ENCODE measurements at places on chromosomes 3 and 15.
A peak's percentile ranks its signal among the peaks of the same experiment; 100 is the strongest.

DNA sequence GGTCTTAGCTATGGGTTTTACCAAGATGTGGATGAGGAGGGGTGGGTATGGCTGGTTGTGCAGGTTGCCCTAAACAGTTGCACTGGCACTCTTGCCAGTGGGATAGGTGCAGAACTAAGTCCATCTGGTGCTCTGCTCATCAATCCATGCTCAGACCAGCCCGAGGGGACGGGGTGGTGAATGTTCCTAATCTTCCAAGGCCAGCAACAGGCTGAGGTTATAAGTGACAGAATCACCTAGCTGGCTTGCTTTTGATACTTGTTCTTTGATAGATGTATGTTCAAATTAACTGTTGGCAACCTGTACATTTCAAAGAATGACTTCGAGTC, 53.5 kb upstream of the CCR2 start:
- DNase-seq, result no peak

DNA sequence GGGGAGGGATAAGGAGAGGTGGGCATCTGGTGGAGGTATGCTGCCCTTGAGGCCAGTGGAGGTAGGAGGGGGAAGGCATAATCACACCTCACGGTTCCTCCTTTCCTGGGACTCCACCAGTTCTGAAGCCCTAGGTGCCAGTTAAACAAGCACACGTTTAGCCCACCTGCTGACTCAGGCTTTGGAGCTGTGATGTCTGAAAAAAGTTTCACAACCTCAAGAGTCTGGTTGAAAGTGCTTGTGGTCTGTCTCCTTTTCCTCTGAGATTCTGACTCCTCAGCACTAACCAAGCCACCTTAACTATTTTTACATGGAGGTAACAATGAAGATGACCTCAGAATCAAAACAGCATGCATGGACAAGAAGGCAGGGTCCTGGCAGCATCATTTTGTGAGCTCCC, 23.0 kb downstream of the HPS3 start:
- no peak for DNase-seq

DNA sequence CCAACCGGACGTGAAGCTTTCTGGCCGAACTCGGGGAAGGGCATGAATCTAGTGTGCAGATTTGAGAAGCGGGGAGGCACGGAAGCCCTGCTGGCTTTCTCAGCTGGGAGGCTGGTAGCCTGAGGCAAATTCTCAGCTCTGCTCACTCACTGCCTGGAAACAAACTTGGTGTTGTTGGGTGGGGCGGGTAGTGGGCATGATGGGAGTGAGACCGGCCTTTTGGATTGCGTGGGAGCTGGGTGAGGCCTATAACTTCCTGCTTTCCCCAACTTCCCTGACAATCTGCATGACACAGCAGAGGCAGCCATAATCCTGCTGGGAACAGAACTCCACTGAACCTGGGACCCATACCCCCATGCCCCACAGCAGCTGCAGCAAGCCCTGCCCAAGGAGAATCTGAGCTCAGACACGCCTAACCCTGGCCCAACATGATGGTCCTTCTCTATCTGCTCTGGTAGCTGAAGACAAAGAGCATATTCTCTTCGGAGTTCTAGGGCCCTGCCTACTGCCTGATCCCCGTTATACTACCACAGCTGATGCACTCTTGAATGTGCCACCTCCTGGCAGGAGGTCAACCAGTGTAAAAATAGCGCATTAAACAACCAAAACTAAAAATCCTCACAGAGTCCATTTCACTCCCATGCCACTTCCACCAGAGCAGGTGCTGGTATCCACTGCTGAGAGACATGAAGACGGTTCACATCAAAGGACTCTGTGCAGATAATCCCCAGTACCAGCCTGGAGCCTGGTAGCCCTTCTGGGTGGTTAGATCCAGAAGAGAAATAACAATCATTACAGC, 44.7 kb downstream of the CEP70 start:
- DNase-seq, result no peak

GRCh38 chr3:119624002-119624720, 26.5 kb downstream of the PLA1A start:
- no peak for DNase-seq

DNA sequence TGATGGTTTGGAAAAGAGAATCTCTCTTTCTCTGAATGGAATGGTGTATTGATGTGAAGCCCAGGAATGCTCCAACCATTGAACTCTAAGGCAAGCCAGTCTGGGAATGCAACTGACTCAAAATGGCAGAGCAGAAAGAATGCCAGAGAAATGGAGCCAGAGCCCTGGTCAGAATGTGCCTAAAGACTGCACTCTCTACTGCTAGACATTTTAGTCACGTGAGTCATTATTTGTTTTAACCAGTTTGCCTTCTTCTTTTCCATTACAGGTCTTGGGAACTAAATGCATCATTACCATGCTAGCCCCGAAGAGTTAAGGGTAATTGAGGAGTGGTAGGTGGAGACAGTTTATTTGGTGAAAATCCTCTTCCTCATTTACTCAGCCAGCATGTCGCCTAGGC, 67.3 kb upstream of the TRIM42 start:
- no peak for DNase-seq

- no peak for DNase-seq
These were observed 688.3 kb upstream of the LMCD1 start for GRCh38 chr3:7813365-7813764.

DNA sequence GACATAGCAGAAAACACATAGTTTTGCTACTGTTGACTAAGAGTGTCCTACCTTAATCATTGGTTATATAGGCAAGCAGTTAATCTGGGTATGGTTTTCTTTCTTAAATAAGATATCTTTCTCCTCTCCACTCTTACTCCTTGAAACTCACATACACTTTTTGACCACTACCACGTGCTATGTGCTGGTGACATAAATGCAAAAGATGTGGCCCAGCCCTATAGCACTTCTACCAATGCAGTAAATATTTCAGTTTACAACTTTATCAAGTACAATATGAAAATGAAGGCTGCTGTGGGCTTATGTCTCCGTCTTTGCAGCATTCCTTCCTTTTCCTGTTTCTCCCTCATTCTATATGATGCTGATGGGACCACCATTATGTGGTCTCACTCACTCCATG, 410.2 kb upstream of the CFAP20DC start:
- DNase-seq, result no peak

DNA sequence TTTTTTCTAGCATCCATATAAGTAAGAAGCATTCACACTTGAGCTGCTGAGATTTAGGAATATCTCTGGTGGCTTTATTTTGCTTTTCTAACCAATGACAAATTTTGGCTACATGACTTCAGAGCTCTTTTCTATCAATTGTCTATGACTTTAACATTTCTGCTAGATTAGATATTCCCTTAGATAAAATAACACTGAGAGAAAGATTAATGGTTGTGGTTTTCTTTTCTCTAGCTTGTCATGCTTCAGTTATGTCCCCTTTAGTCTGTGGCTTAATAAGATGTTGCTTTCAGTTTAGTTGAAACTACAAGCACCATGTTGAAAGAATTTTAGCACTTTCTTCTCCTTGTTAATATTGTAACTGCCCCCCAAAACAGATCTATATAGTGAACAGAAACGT, 665.6 kb upstream of the CCDC54 start:
- no peak for DNase-seq

GRCh38 chr3:138049157-138049919, 39.4 kb downstream of the CLDN18 start:
- no peak for DNase-seq

- DNase-seq, result no peak
These were observed 86.5 kb upstream of the MYZAP start for GRCh38 chr15:57505056-57505715.

DNA sequence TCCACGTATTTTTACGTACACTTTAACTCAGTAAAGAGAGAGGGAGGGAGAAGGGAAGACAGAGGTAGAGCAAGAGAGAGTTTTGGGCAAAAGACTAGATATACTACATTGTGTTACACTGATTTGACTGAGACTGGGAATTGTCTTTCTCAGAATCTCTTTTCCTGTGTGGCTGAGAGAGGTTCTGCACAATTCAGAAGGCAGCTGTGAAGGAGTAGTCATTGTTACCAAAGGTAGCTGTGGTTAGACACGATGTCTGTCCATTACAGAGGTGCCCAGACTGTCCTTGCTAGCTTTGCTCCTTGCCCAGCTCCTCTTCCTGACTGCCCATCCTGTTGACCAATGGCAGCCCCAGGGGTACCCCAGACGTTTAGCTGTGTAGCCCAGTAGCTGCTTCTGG, 577.5 kb upstream of the CBLB start:
- no peak for DNase-seq

DNA sequence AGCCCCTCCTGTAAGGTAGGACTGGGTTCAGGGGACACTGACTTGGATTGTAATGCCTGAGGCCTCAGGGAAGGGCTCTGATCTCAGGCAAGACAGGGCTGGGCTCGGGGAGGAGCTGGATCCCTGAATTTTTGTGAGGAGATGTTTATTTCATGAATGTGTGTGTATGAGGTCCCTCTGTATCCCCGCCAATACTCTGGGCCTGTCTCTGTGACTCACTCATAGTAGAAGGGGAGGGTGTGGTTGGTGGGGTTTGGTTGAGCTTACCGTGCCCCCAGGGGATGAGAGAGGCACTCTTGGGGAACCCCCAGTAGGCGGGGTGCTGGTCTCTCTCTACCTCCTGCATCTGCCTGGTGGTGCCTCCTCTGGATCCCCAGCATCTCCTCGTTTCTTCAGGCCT, 28.1 kb downstream of the RPSA start:
- no peak for DNase-seq

DNA sequence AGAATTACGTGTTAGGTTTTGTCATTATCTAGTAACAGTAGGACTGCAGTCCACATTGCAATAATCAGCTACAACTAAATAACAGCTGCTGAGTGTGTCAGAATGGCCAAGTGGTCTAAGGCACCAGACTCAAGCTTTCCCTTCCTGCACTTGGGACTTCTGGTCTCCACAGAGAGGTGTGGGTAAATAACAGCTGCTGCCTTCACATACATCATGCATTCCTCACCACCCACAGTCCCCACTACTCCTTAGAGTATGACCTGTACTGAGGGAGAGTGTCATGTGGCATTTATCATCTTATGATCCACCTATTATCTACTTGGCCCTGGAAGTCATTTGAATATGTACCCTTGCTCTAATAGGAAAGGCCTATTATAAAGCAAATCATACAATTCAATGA, 22.2 kb upstream of the ZMAT3 start:
- DNase-seq, result no peak

GRCh38 chr3:39433642-39434041, 27.1 kb downstream of the RPSA start:
- no peak for DNase-seq

DNA sequence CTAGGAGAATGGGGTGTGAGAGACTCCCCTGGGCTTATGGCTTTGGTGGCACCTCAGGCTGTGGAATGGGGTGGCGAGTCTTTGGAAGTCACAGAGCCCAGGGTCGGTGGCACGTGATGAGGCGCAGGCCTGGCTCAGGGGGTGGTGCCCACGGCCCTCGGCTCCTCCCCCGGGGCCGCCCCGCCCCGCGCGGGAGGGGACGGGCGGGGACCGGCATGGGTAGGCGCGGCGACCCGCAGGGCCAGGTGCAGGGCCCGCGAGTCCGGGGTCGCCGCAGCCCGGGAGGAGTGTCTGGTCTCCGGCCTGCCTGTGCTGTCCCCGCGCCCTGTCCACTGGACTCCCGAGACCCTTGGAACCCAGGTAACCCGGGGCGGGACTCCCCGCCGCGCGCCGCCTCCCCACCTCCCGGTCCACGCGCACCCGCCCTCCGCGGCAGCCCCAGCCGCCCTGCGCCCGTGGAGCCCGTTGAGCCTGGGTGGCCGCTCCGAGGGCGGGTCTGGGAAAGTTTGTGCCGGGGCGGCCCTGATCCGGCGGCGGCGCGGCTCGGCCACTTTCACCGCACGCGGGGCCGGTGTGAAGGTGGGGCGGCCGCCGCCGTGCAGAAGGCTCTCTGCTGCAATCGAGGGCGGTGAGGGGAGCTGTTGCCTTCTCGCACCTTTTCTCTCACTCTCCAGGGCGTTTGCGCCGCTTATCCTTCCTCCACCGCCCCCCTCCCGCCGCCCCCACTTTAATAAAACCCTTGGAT, at the start of gene PAQR5:
TSS of gene PAQR5 (plus strand) at position 216 of the 745 bp plus-strand sequence. CDS start 61,169 bp downstream, outside the sequence.
- DNase-seq, result no peak

GRCh38 chr15:40756938-40757337, 1.9 kb upstream of the RMDN3 start:
- no peak for DNase-seq

- no peak for DNase-seq
These were observed 66.5 kb upstream of the RNU6-1 start for GRCh38 chr15:67906382-67906781.

GRCh38 chr15:70210076-70210475, 112.4 kb upstream of the TLE3 start:
- DNase-seq, result no peak

- DNase-seq, result no peak
These were observed 158.6 kb upstream of the NR2E3 start for GRCh38 chr15:71651750-71652186.

DNA sequence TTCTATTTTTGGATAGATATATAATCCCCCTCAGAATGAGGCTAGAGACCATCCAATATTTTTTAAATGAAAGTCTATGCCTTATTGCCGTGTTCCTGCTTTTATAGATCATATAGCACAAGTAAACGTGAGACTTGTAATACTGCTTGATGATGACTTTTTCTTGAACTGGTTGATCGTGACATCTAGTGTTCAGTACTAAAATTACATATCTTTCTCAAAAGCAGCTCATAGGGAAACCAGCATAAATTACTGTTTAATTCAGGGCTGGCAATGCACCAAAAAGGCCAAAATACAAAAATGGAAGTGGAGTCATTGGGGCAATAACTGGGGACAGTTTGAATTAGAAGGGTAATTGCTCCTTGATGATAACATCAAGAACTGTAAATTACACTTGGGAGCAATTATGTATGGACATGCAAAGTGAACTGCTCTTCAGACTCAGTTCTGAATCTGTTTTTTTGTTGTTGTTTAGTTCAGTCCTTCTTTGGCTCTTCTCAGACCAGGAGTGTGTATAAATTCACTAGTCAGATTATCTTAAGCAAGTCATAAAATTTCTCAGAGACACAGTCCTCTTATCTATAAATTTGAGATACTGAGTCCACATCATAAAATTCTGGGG, 325.3 kb downstream of the THSD4 start:
- no peak for DNase-seq

- peak; percentile 74 for DNase-seq
These were observed 25.2 kb downstream of the CCNL1 start for GRCh38 chr3:157134620-157135191.

- peak; percentile 52 for DNase-seq
These were observed 6.4 kb downstream of the CELSR3 start for GRCh38 chr3:48656061-48656840.

DNA sequence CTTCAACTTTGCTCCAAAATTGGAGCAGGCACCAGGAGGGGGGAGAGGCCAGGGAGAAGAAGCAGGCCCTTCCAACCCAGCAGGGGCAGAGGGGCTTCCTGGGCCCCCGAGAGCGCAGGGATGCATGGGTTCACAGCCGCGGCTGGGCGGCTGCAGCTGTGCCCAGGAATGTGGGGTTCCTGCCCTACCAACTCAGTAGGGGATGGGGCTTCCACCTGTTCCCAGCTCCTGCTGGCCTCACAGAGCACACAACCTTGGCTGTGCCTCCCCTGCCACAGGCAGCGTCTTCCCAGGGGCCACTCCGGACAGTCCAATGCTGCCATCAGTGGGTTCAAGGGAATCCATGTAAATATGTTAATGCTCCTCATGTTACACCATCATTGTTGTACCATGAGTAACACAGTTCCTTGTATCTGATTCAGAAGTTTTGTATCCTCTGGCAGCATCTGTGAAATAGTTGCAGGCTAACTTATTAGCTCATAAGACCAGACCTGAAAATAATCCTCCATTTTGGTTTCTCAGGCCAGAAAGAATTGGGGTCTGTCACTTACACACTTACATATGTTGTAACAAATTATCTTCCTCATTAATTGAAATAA, 12.1 kb upstream of the SIAH2 start:
- no peak for DNase-seq

Data from tibial nerve (tissue), 4 donors.